ENCODE measurements at places on chromosomes 11 and 22. TPM values are rescaled to one million over a fixed set of nuclear protein-coding genes. Genes with fewer than 3 reads are reported as not detected.

The FAM227A gene
- total RNA-seq = 0.16 TPM

DNA sequence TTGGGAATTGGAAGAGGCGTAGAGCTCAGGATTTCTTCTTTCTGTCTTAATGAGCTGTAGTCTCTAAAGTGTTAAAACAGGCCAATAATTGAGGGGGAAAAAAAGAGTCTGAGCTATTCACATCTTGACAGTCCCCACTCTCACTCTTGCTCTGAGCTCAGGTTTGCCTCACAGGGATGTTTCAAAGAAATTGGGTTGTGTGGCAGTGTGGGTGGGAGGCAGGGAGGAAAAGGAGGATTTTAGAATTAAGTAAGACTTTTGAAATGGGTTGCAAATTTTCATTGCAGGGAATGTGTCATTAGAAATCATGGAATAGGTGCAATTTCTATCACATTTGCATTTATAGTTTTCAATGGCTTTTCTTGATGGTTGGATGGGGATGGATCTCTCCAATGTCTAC, 338.8 kb upstream of the KIRREL3 start:
- no peak for DNase-seq

DNA sequence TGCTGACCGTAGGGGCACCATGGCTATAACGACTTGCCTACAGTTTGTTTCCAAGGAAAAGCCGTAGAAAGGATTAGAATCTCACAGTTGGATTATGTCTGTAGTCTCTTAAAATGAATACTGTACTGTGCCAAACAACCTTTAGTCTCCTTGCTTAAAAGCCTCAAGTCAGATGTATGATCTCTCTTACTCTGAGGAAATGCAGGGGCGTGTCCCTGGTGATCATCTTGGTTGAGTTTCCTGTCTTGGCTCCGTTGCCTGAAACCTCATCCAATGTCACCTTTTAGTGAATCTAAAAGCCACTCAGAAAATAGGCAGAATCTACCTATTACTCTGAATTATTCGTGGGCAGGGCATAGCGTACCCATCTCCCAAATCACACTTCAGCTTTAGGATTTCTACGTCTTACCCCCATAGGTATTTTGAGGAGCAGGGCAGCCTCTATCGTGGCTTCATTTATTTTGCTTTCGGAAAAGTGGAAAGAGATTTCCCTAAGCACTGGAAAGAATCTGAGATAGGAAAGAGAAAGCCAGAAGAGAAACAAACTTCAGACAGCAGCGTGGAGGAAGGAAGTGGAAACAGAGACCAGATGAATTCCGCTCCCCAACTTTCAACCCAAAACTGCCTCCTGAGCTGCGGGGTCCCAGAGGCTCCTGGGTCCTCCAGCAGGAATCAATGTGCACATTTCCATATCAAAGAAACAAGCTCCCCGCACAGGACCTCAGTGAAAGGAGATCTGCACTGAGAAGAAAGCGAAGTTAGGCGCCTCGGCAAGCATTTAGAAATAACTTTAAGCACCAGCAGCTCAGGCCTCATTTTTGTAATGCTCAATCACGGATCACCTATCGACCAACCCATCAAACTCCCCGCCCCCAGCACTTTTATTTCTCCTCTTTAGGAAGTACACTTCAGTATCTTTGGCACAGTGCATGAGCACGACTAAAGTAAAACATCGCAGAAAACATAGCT, 245.8 kb downstream of the ETS1 start:
- DNase-seq = peak; percentile 59

- no peak for DNase-seq
Observed at GRCh38 chr11:44782478-44782877, 55.7 kb downstream of the TSPAN18 start.

DNA sequence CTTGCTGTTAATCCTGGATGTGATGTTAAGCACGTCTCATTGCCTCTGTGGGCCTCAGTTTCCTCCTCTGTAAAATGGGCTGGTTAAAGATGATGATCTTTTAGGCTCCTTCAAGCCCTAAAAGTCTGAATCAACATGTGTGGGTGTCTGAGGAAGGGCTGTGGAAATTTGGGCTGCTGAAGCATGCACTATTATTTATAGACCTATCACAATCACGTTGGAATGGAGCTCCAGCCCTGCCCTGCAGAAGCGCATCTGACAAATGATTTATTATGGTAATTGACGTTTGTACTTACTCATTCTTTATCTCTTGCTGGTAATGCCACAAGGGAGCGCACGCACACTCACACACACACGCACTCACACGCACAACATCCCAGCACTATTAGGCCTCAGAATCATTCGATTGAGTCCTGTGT, 20.4 kb downstream of the P2RX3 start:
- no peak for DNase-seq

The BIRC2 gene
- total RNA-seq = 33.3 TPM

The CTSD gene
- 92.1 TPM for total RNA-seq

DNA sequence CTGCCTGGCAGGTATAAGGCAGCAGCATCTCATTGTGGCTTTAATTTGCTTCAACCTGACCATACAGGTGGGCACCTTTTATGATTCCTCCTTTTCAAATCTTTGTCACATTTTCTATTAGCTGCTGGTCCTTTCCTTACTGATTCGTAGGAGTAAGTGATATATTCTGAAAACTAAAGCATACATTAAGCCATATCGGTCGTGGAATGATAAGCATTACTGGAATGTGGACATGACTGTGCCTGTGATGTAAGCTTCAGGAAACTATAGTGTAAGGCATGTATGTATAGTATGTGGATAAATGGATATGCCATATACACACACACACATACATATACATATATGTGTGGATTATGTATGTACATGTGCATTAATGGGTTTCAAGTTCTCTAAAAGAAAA, 20.8 kb downstream of the YPEL1 start:
- no peak for DNase-seq

The MMP8 gene
- not detected for total RNA-seq

The KRTAP5-7 gene
- not detected for total RNA-seq

The TST gene
- 6.9 TPM for total RNA-seq

The CSNK2A3 gene
- total RNA-seq = 1.2 TPM

DNA sequence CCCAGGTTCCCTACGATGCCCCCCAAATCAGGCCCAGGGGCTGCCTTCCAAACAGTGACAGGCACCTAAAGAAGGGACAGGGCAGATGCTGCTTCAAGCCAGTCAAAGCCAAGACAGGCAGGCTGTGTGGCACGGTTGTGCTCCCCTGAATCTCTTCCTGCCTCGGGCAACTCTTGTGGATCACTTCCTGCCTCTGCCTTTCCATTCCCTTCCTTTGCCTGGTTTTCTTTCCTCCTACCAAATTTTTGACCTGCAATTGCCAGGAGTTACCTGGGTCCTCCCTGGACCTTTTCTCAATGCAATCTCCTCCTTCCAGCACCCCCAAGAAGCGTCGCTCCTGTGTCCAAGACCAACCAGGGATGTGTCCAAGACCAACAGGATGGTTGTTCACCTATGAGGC, 5.5 kb downstream of the C11orf16 start:
- DNase-seq = no peak

- no peak for DNase-seq
Observed at GRCh38 chr11:96752221-96752620, 362.4 kb downstream of the JRKL start.

DNA sequence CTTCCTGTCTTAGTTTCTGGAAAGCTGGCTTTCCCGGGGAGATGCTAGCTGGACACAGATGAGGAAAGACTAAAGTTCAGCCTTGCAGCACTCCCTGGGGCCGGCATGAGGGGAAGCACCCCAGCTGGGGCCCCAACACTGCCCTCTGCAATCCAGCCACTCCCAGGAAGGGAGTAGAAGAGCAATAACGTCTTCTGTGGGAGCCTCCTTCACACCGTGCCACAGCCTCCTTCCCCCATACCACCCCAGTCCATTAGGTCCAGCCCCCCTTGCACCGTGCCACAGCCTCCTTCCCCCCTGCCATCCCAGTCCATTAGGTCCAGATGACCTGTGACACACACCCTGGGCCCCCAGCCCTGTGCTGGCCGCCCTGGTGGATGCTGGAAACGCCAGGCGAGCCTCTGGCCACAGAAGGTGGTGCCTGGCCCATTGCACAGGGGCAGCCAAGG, 44.1 kb upstream of the PRDM11 start:
- no peak for DNase-seq

- DNase-seq = no peak
Observed at GRCh38 chr11:102006835-102007566, 40.2 kb upstream of the CFAP300 start.

- no peak for DNase-seq
Observed at GRCh38 chr11:19691815-19692500, 20.7 kb upstream of the NAV2 start.

DNA sequence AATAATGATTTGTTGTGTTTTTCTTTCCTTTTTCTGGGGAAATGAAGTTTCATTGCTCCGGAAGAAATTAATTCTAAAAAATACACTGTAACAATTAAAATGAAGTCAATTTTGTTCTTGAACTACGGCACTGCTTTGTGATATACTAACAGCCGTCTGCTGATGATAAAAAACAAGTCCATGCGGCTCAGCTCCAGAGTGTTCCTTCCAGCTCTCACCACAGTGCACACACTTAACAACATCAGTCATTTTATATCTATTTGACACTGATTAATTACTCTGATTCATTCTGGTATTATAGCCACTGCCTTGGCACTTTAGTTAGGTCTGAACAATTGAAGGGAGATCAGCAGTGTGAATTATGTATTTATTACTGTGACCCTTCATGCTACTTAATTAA, 97.4 kb upstream of the SLC6A5 start:
- no peak for DNase-seq

GRCh38 chr22:50460938-50461337, 13.9 kb downstream of the SBF1 start:
- DNase-seq = no peak

GRCh38 chr11:61776561-61777075, 15.8 kb downstream of the TMEM258 start:
- peak; percentile 48 for DNase-seq

The FAM181B gene
- total RNA-seq = not detected

The FOLR2 gene
- total RNA-seq = not detected

- peak; percentile 48 for DNase-seq
Observed at GRCh38 chr11:95231881-95232605, 1.0 kb upstream of the SESN3 start.

The PIWIL4 gene
- total RNA-seq = 0.41 TPM

DNA sequence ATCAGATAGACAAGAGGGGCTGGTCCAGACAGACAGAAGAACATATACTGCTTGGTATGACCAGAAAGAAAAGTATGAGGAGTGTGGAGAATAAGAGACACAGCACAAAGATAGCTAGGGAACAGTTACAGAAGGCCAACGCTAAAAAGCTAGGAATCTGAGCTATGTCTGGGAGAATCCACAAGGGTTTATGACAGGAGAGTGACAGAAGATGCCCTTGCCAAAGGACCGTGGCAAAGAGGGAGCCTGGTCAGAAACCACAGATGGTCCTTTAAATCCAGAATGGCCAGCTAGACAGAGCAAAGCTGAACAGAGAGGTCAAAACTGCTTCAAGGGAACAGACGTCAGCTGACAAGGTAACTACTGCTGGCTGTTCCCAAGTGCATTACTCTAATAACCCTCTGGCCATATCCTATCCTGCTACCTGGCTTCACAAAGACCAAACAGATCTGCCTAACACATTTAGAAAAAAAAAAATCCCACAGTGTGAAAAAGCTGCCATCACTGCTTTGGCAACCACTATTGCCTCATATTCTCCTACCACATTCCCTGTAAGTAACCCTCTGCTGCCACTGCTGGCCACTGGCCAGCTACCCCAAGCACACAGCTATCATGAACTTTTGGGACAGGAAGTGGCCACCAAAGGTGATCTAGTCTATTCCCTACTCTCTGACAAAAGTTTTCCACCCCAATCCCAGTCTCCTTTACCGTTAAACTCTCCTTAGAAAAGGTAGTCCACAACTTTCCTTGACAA, 7.3 kb downstream of the SERGEF start:
- DNase-seq = no peak

The SLC22A6 gene
- not detected for total RNA-seq

GRCh38 chr11:15651033-15651432, 536.3 kb downstream of the INSC start:
- no peak for DNase-seq

DNA sequence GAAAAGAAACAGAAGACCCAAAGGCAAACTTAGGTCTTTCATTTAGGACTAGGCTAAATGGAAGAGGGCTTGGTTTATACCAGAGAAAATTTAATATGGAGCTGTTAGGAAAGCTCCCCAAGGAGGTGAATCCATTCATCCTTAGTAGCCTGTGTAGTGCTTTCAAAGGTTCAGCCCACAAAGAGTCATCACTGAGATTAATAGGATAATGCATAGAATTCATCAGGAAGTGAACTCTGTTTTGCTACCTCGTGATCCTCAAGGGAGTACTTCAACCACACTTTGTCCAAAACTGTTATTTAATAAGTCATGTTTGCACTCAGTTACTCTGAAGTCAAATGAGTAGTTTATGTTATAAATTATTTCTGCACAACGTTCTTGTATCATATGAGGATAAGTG, 43.3 kb upstream of the MMP7 start:
- no peak for DNase-seq

DNA sequence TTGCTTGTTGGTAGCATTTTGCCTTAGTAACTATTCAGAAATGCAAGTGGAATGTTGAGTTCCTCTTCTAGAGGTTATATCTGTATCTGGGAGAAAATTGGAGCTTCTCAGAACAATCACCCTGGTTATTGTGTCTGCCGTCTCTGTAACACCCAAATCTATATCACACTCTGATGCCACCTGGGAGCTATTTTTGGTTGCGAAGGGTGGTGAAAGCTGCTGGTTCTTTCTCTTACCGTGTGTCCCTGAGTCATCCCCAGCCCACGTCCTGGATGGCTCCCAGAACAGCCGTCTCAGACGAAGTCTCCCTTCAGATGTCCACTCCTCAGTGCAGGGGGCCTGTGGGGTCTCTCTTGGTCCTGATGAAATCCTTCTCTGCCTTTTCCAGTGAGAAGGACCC, 83.5 kb downstream of the C22orf31 start:
- DNase-seq = no peak

- no peak for DNase-seq
Observed at GRCh38 chr11:43980253-43980652, 37.8 kb downstream of the C11orf96 start.

The GGT5 gene
- total RNA-seq = 0.10 TPM

GRCh38 chr11:11842421-11843008, 743 bp downstream of the USP47 start:
- peak; percentile 58 for DNase-seq

GRCh38 chr11:112570333-112570732, 309.7 kb upstream of the PLET1 start:
- DNase-seq = no peak

GRCh38 chr11:94557992-94558391, 9.2 kb upstream of the PIWIL4 start:
- DNase-seq = no peak

DNA sequence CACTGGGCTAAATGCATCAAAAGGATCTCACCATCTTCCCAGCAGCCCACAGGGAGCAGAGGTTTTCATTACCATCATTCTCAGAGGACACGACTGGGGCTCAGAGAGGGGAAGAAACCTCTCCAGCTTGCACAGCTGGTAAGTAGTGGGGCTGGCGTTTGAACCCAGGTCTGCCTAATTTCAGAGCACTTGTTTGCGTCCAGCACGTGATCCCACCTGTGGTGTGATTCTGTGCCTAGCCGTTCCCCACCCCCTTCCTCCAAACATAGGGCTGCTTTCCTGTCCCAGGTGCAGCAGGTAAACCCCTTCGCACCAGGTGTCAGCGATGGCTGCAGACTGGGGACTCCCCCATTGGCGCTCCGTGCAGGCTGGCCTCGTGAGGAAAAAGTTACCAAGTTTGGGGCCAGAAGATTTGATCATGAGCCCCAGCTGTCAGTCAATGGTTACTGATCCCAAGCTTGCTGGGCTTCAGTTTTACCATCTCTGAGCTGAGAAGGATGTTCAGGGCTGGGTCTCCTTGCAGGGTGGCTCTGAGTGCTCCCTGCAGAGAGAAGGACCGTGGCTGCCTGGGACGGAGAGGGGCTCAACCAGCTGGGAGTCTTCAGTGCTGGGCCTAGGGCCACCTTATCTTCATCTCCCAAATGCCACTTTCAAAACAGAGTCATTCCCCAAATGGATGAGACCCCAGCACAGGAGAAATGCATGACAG, 445.6 kb downstream of the TBC1D22A start:
- no peak for DNase-seq

Data from activated T-helper 1 cell treated with anti-CD3 and anti-CD28 coated beads, Interleukin-12 subunit alpha, Interleukin-12 subunit beta, Interleukin-2, Interleukin-4 antibody, amounts not matched to agents 30 ng/mL and 10 ng/mL and 1 ng/mL, durations not matched to agents 14 hours and 24 hours and 36 hours (primary cell).